ENCODE measurements at places on chromosomes 11 and 22. TPM values are rescaled to one million over a fixed set of nuclear protein-coding genes. Genes with fewer than 3 reads are reported as not detected.

MAJIN gene
- total RNA-seq = not detected

OR2AT4 gene
- total RNA-seq = not detected

SYCE3 gene
- not detected for total RNA-seq

GRCh38 chr11:61650781-61651571 is 29.2 kb upstream of the DAGLA start:
- no peaks in the 10 kb centered on the region for H3K4me1 ChIP-seq
- H3K27ac ChIP-seq = no peak overlapping the region
- DNase-seq = no peak
- H3K36me3 ChIP-seq = no peaks in the 10 kb centered on the region
- no peak overlapping the region for H3K4me3 ChIP-seq
